ENCODE measurements at places on chromosomes 4 and X.

GRCh38 chr4:125135652-125136051, 179.1 kb upstream of the FAT4 start:
- DNase-seq = no peak

GRCh38 chr4:155964016-155964891, 10.6 kb upstream of the CTSO start:
- no peak for DNase-seq

- DNase-seq = no peak
Observed at GRCh38 chr4:81429031-81429430, 42.7 kb downstream of the RASGEF1B start.

DNA sequence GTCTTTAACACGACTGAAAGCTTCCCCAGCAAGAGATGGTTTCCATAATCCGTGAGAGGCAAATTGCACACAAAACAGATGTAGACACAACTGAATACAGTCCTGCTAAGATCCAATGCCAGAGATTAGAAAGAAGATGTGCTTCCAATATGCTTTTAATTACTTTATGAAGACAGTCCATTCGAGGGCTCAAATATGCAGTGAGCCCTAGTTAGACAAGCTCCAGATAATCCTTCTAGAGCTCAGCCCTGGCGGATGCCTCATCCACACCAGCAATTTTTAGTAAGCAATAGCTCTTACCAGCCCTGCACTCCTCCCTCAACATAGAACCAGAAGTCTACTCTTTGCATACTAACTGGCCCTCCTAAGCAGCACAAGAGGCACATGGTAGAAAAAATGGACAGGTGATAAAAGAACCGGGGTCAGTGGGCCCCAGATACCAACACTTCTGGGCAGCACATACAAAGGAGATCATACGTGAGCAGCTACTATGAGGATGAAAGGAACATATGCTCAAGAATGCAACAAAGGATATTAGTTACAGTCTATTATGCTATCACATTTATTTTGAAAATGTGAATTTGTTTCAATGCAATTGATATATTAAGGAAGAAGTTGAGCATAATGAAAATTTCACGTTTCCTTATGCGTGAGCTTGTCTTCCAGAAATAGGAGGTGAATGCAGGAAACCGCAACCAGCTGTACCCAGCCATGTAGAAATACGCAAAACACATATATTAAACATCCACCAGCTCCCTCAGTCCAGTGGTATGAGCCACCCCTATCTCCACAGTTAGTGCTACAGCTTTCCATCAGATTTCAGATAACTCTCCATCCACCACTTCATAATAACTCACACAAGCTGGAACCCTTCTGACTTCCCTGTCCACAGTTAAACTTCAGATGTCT, 34.3 kb downstream of the GPC4 start:
- no peak for DNase-seq

GRCh38 chr4:184936071-184936470, 82.2 kb upstream of the HELT start:
- DNase-seq = no peak
